ENCODE measurements at places on chromosomes 16 and 17.
A peak's percentile ranks its signal among the peaks of the same experiment; 100 is the strongest.

DNA sequence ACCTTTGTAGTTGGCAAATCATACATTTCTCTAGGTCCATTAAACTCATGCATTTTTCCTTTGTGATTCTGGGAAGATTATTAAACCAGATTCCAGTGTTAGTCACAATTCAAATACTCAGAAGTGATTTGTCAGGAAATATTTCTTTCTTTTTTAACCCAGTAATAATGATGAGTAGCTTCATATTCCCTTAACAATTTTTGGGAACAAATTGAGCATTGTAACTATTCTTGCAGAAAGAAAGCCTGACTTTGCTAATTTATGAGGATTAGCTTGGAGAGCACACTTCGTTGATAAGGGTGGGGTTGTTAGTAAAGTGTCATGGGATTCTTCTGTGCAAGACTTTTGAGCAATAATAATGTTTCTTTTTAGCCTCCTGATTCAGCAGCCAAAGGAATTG lies 18.7 kb upstream of the KRT24 start:
- DNase-seq, result no peak

DNA sequence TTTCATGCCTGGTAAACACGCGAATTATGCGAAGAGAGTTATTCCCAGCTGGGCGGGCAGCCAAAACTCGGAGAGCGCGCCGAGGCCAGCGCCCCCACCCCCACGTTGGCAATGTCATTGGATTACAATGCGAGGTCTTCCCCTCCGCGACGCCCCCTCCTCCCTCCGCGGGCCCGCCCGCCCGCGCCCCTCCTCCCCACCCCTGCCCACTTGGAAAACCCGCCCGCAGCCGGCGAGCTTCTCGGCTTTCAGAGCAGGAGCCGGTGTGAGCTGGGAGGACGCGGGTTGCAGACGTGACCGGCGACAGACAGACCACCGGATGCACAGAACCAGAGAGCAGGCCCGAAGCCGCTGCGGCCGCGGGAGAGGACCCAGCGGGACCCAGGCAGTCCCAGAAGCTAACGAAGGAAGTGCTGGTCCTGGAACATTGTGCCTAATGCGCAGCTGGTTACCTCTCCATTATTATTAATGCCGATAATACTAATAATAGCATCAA lies 4.0 kb downstream of the NOG start:
- peak; percentile 44 for DNase-seq

DNA sequence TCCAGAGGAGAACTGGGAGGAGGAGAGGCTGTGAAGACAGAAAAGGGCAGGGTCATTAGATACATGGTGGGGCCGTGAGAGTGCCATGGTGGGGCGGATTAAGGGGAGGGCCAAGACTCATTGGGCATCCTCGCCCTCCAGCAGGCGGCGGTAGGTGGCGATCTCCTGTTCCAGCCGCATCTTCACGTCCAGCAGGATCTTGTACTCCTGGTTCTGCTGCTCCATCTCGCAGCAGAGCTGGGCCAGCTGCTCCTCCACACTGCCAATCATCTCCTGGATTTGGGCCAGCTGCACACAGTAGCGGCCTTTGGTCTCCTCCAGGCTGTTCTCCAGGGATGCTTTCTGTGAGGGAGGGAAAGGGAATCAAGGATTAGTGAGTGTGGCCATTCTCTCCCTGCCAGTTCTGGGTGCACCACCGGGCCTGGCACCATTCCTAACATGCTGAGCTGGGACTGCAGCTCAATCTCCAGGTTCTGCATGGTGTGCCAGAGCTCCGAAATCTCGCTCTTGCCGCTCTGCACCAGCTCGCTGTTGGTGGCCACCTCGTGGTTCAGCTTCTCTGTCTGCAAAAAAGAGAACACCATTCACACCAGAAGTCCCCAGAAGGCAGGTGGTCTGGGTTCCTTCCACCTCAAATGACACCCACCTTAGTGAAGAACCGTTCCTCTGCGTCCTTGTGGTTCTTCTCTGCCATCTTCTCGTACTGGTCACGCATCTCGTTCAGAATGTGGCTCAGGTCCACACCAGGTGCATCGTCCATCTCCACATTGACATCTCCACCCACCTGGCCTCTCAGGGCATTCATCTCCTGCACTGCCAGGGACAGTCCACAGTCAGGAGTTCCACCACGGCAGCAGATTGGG lies 129.0 kb downstream of the CCDC144A start:
- no peak for DNase-seq

DNA sequence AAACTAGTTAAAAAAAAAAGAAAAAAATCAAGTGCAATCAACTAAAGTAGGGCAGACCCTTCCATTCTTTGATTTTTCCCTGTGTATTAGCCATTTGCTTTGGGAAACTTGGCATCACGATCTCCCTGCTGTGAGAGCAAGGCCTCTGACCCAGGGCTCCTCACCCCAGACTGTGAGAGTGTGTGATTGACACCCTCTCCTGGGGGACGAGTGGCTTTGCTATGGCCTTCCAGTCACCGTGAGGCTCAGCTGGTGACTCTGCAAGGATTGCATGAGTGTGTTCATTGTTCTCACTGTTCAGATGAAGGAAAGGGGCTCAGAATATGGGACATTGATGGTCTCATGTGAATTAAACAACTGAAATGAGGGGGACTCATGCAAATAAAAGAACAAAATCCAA lies 69.0 kb upstream of the BCAR1 start:
- no peak for DNase-seq

GRCh38 chr16:84062734-84063640 lies 20.4 kb upstream of the SLC38A8 start:
- DNase-seq, result peak; percentile 98

GRCh38 chr17:50511058-50511457 lies 2.8 kb downstream of the MYCBPAP start:
- no peak for DNase-seq

DNA sequence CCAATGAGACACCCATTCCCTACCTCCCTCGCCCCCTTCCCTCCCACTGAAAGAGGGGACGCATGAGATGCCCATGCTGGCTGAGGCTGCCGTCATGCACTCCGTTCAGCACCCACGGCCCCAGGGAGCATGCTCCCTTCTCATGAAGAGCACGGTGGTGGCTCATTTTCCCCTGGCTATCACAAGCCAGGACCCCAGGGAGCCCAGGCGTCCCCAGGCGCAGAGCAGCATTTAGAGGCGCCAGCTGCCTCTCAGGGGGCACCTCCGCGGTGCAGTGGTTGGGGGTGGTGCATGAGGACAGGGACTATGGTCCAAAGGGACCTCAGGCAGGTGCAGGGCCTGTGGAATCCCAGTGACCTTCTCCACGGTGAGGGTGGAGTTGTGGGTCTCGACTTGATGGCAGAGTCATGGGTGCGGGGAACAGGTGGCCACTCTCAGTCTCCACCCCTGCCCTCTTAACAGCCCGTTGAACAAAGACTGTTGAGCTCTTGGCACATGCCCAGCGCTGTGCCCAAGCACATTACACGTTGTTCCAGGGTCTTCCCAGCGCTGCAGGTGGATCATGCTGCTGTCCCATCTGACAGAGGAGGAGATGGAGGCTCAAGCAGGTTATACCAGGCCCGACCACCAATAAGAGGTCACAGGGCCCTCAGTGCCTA lies 13.6 kb downstream of the KIF19 start:
- DNase-seq, result no peak

DNA sequence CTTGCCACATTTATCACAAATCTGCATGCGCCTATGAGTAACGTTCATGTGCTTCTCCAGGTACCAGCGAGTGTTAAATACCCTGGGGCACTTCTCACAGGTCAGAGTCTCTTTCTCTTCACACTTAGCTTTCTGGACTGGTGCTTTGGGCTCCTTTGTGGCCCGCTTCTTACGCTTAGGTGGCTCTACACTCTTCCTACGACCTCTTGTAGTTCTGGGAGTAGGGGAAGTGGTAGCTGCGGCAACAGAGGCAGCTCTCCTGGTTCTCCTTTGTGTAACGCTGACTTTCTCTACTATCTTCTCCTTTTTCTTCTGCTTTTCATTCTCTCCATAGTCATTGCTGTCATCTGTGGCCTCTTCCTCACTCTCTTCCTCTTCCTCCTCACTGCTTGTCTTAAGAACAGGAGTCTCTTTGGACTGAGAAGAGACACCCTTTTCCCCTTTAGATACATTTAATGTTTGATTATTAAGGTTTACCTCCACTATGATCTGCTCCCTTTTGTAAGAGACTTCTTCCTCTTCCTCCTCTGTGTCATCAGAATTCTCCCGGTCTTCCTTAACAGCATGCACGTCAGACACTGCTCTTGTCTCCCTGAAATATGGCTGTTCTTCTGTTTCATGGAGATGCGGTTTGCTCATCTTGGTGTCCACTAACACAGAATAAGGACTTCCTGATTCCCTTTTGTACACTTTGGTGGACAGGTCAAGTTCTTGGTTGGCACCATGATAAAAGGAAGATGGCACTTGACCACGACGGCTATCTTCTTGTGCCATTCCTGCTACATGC lies 45.0 kb downstream of the ZNF652 start:
- DNase-seq, result peak; percentile 20

DNA sequence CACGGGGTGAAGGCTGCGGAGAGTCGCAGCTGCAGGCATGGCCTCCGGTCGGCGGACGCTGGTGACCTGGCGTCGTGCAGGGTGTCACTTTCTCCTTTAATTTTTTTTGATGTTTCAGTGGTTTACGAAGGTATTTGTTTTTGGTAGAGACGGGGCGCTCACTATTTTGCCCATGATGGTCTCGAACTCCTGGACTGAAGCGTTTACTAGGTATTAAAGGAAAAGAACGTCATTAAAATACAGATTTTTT lies 17.1 kb downstream of the ZNF213 start:
- no peak for DNase-seq

DNA sequence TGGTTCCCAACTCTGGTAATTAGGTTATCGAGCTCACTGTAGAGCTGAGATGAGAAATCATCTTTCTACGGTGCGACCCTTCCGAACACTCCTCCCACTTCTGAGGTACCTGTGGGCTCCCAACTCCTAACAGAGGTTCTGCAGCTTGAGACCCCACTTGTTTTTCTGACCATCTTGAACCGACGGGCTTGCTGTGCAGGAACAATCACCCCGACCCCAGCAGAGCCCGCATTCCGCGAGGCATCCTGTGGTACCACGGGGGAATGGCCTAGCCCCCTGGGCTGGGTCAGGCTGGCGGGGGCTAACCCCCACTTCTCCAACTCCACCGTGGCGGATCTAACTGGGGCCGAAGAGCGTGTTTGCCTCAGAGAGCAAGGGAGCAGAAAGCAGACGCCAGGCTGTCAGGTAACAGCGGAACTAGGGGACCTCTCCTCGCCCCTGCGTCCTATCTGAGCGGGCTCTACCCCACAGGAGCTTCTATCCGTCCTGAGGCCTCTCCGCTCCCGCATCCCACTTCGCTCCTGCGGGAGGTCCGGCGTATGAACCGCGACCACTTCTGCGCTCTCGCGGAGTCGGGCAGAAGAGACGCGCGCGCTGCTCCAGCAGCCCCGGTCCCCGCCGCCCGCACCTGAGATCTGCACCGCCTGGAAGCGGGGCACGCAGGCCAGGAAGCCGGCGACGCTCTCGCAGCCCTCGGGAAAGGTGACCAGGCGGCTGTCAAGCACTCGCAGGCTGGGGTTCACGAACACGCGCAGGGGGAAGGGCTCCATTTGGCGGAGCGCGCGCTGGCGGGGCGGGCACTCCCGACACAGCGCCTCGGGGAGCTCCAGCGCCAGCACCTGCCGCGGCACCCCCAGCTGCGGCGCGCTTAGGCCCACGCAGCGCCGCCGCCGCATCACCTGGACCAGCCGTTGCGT lies 761 bp downstream of the PDF start:
- DNase-seq, result no peak

- no peak for DNase-seq
Measured at GRCh38 chr17:14366199-14366598, 65.3 kb downstream of the HS3ST3B1 start.

GRCh38 chr16:29809031-29809747 lies 2.8 kb upstream of the PRRT2 start:
- peak; percentile 32 for DNase-seq

DNA sequence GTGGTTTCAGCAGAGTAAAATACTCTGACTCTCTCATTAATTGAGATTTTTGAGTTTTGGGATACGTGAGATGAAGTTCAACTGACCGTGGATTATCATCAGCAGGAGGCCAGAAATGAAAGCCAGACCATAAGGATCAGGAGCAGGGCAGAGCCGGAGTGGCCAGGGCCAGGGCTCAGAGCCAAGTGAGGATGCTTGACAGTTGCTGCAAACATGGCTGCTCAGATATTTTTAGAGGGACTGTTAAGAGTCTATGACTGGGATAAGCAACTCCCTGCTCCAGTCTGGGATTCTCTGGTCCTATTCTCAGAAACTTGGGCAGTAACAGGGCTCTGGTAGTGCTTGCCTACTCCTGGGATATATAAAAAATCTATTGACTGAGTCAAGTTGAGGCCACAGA lies 17.6 kb upstream of the CDH13 start:
- no peak for DNase-seq

GRCh38 chr16:27641260-27641659 lies 91.3 kb downstream of the KATNIP start:
- no peak for DNase-seq

DNA sequence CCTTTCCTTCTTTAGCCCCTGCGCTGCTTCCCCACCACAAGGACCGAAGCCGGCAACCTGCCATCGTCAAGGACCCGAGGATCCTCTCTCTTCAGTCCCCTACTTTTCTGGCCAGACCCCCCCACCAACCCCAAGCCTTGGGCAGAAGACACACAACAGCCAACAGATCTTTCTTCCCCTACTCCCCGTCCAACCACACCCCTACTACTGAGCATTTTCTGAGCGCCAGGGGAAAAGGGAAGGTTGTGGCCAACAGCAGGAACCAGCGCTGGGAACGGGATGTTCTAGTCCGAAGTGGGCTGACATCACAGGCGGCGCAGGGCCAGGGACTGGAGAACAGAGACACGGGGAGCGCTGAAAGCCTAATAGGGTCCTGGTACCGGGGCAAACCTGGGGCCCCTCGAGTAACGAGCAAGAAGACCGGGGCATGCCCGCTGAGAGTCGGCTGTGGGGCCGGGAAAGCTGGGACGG lies 528 bp downstream of the PER1 start:
- DNase-seq, result peak; percentile 43

DNA sequence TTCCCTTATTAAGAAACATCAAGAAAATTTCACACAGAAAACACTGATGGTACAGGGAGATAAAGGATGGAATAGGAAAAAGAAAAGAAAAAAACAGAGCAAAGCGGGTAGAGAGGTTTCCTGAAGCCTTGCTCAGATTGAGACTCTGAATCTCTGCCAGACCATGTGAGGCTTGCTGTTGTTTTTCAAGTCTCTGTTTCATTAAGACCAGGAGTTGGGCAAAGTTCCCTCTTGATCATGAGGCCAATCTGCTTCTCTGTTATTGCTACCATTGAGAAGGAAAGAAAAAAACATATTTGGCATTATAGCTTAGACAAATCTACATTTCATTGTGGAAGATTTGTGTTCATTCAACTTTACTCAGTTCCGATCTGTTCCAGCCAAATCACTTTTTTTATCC lies 201.6 kb upstream of the SOX9 start:
- no peak for DNase-seq

- no peak for DNase-seq
Measured at GRCh38 chr16:29871822-29872546, 9.0 kb upstream of the CDIPT start.
